ENCODE measurements at places on chromosomes 12 and 14.

GRCh38 chr14:99659333-99659741 lies 14.4 kb downstream of the HHIPL1 start:
- no peak for DNase-seq

- peak; percentile 34 for DNase-seq
These were observed 75.2 kb upstream of the TMCC3 start for GRCh38 chr12:94725375-94726168.

- DNase-seq = no peak
These were observed 134.9 kb upstream of the FRMD6 start for GRCh38 chr14:51516706-51517395.

DNA sequence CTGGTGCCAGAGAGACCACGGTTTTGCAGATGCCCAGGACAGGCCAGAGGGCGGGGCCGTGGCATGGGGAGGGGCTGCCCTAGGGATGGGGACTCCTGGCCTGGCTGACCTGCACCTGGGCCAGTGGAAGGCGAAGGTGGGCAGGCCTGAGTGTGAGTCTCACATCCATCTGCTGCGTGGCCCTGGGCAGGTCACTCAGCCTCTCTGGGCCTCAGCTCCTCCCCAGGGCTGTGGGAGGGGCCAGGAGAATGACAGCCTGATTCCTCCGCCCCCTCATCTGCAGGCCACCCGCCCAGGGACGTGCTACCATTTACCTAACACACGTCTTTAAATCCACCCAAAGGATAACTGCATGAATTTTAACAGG lies 90.9 kb downstream of the GALNT9 start:
- no peak for DNase-seq

- DNase-seq = no peak
These were observed 13.3 kb downstream of the ANKRD9 start for GRCh38 chr14:102496331-102496691.

GRCh38 chr12:30416631-30417030 lies 279.0 kb downstream of the IPO8 start:
- DNase-seq = no peak

- DNase-seq = no peak
These were observed 20.7 kb downstream of the PLEK2 start for GRCh38 chr14:67391268-67391667.

DNA sequence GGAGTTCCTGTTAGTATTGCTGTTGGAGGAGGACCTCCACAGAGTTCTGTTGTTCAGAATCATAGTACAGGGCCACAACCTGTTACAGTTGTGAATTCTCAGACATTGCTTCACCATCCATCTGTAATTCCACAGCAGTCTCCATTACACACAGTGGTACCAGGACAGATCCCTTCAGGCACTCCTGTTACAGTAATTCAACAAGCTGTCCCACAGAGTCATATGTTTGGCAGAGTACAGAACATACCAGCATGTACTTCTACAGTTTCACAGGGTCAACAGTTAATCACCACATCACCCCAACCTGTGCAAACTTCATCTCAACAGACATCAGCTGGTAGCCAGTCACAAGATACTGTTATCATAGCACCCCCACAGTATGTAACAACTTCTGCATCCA lies 120.8 kb downstream of the ARID2 start:
- no peak for DNase-seq

GRCh38 chr12:7844116-7844515 lies 28.6 kb downstream of the SLC2A14 start:
- DNase-seq = no peak

- DNase-seq = no peak
These were observed 1.8 kb downstream of the IGF1 start for GRCh38 chr12:102478405-102479098.

GRCh38 chr14:100618318-100618693 lies 31.1 kb upstream of the BEGAIN start:
- DNase-seq = no peak

DNA sequence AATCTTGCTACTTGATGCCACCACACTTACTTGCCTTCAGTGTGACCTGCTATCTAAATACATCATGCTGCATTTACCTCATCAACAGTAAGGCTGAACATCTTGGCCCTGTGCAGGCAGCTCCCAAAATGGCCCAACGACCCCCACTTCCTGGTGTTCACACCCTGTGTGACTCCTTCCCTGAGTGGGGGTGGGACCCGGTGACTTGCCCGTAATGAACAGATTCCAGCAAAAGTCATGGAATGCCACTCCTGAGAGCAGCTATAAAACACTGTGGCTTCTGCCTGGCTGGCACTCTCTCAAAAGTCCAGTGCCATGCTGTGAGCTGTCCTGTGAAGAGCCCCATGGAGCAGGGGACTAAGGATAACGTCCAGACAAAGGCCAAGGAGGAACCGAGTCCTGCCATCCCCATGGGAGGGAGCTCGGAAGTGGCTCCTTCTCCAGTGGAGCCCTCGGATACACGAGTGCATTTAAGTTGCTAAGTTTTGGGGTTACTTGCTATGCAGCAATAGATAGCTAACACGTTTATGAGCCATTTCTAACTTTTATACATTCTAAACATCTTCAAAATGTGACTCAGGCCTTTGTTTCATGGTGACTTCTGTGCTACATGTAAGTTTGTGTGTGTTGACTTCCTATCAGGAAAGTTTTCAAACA lies 33.0 kb downstream of the P2RX2 start:
- no peak for DNase-seq

- DNase-seq = no peak
These were observed 24.9 kb upstream of the TMED2 start for GRCh38 chr12:123559468-123559867.

GRCh38 chr14:88392609-88393008 lies 7.2 kb downstream of the SPATA7 start:
- DNase-seq = no peak

DNA sequence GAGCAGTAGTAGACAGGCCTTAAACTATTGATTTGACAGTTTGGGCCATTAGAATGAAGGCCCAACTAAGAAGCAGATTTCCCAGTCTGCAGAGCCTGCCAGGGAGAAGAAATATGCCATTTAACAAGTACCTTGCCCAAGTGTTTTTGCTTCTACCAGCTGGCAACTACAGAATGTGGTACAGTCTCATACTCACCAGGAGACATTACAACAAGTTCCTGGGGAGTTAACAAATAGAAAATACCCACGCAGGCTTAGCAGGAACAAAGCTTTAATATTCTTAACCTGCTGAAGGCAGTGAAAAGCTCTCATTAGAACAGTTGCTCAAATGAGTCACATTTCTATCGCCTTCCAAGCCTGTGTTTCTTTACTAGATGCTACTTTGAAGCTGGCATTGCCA lies 241.0 kb downstream of the TMEM117 start:
- no peak for DNase-seq

DNA sequence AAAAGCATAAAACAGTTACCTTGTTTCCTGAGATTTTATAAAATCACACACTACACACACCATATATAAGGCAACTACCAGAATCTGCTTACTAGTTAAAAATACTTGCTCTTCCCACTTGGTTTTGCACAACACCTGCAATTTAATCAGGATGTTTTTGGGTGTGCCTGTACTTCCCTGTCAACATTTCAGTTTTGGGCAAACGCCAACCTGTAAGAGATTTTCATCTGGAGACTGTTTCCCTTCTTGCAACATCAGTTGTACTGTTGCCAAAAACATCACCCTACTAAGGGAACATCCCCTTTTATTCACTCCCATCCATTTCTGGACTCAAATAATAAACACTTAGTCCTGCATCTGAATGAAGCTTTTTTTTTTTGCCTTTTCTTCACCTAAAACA lies 172.3 kb downstream of the DUSP6 start:
- peak; percentile 78 for DNase-seq

- no peak for DNase-seq
These were observed 34.7 kb downstream of the APPL2 start for GRCh38 chr12:105201299-105201698.

GRCh38 chr12:125185740-125186470 lies 120.7 kb downstream of the AACS start:
- peak; percentile 68 for DNase-seq

- no peak for DNase-seq
These were observed 329.3 kb downstream of the GRIN2B start for GRCh38 chr12:13652105-13652504.

GRCh38 chr14:20555845-20556244 lies 5.0 kb downstream of the RNASE9 start:
- DNase-seq = no peak

- DNase-seq = peak; percentile 90
These were observed at the start of gene SNRNP35 for GRCh38 chr12:123457980-123458779. Gene SNRNP35, plus strand, starts transcription at chr12:123458139. Its CDS starts 7,402 bp downstream, at chr12:123465541.

GRCh38 chr12:67434671-67435370 lies 165.7 kb downstream of the CAND1 start:
- peak; percentile 96 for DNase-seq

DNA sequence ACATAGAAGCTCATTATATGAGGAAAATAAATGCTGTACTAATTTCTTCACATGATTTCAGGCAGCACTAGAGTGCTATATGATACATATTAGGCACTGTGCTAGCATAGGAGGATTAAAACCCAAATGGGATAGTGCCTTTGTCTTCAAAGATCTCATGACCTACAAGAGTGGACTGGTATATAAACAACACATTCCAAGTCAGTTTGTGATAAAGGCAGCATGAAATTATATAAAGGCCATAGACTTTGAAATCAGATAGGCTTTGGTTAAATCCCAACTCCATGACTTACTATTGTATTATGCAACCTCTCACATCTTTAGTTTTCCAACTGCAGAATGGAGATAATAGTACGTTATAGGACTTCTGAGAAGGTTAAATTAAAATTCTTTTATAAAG lies 179.7 kb downstream of the RAD51B start:
- DNase-seq = peak; percentile 50

Measured in astrocyte of the spinal cord (primary cell).